ENCODE measurements at places on chromosomes 7 and 10.

DNA sequence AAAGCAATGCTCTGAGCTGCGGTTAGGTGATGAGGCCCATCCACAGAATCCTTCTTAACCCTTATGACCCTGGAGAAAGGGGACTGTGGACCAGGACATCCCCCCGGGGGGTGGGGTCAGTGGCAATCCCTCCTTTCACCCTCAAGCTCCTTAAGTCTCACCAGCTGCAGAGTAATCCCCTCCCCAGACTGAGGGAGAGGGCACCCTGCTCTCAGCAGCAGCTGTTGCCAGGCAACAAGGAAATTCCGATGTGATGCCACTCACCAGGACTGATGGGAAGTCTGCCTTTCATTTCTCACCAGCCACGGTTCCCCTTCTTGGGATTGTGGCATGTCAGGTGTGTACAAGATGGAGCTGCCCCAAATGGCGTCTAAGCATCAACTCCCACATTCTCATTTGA, 129.6 kb downstream of the DOCK1 start:
- DNase-seq, result no peak

DNA sequence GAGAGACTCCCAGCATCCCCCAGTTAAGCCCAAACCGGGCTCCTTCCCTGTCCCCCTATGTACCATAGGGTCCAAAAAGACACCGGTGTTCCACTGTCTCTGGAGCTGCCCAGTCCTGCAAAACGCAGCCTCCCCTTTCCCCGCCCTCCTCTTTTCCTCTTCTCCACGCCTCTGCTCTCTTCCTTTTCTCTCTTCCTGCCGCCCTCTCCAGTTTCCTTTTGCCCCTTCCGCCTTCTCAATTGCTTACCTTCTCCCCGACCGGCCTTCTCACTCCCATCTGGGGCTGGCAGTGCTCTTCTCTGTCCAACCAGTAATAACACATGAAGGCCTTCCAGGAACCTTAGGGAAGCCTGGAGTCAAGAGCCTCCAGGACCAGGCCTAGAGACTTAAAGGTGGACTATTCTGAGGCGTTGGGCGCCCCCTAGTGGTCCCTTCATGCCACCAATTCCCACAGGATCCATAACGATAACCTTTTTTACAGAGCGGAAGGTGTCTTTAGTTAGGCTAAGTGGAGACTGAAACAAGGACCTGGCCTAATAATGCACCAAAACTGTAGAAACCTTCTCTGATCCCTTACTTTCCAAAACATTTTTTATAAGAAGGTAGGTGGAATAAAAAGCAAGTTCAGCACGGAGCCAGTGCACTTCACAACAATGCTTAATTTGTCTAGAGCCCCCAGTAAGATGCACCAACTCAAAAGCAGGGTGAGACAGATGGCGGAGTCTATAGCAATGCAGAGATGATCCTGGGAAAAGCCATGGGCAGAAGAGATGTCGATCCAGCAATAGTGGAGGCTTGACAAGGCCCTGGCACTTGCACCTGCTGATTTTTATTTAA, 27.2 kb upstream of the MSRB2 start:
- peak; percentile 73 for DNase-seq

DNA sequence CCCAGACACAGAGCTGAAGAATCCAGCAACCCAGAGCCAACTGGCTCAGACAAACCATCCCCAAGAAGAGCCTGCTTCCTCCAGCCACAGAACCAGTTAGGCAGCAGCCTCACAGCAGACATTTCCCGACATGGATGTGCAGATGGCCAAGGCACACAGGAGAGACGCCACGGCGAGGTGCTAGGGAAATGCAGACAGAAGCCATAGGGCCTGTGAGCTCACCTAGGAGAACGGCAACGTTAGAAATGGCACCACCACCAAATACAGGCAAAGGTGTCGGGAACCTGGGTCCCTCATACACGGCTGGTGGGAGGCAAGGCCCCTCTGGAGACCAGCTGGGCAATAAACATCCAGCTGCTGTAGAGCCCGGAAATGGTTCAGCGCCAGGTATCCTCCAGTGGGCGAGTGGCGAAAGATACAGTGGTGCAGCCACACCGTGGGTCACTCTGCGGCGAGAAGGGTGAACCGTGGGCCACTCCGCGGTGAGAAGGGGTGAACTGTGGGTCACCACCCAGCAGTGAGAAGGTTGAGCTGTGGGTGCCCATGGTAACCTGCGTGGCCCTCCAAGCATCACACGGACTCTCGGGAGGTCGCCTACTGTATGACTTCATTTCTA, 31.2 kb downstream of the JAKMIP3 start:
- no peak for DNase-seq

GRCh38 chr10:97498841-97499560, at the start of gene UBTD1:
Gene UBTD1, plus strand, starts transcription at chr10:97498924. Its CDS starts 280 bp downstream, at chr10:97499204.
- peak; percentile 42 for DNase-seq

GRCh38 chr7:85474234-85474633, 287.4 kb upstream of the SEMA3D start:
- DNase-seq, result no peak

- DNase-seq, result no peak
Measured at GRCh38 chr7:68269405-68269804, 1272.8 kb downstream of the TYW1 start.

- DNase-seq, result peak; percentile 27
Measured at GRCh38 chr10:98340940-98341310, 72.9 kb upstream of the LOXL4 start.

- DNase-seq, result no peak
Measured at GRCh38 chr7:148156233-148156632, 434.3 kb upstream of the C7orf33 start.

GRCh38 chr10:49679480-49679893, at the start of gene C10orf53:
Gene C10orf53, plus strand, starts transcription at chr10:49679651. Its CDS starts 47 bp downstream, at chr10:49679698.
- peak; percentile 39 for DNase-seq

DNA sequence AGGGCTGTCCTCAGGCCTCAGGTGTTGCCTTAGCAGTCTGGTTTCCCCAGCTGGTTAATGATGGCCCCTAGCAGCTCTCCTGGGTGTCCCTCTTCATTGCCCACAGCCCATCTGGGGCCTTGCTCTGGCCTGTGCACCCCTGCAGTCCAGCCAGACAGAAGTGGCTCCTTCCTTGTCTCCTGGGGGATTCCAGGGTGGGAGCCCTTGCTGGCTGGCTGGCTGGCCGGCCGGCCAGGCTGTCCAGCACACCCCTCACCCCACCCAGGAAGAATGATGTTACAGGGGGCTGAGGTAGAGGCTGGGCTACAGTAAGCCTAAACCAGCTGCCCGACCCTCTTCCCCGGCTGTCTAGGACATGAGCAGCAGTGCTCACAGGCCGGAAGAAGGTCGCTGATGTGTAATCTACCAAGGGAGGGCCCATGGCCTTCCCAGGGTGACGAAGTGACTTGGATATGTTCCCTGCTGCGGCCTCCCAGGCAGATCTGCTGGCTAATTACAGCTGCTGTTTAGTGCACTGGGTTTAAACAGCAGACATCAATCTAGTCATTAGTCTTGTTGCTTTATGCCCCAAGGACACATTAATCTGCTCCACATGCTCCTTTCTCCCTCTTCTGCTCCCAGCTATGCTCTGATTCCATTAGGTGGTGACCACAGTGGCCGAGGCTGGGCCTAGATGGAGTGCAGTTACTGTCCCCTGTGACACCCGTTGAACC, 53.8 kb upstream of the LRRC4 start:
- DNase-seq, result no peak

DNA sequence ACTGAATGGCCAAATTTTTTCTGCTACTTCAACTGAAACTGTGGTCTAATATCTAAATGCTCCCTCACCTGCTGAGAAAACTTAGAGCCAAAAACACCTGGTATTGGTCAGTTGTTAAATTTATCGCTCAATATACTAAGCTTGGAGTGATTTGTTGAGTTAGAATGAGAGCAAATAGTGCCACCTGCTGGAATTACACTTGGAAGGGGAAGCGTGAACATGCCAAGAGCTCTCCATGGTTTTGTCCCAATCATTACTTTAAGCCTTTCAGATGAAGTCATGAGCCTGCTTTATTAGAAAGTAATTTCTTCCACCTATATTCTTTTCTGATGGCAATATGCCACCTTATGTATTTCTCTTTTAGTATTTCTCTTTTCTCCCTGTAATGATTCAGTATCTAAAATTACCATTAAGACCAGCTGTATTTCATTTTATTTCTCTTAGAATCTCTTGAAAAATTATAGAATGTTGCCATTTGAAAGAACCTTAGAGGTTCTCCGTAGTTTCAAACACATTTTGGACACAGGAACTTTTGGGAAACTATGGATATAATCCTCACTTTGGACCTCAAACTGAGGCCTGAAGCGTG, 447.8 kb upstream of the C7orf33 start:
- DNase-seq, result peak; percentile 60

GRCh38 chr7:13540429-13540828, 449.0 kb downstream of the ETV1 start:
- no peak for DNase-seq
